Activated CD8-positive, alpha-beta T cell treated with anti-CD3 and anti-CD28 coated beads, Interleukin-2, amount 10 ng/mL, durations not matched to agents 7 days and 5 days (primary cell): ENCODE measurements at places on chromosomes 1 and 21.

- H3K4me3 ChIP-seq = no peak overlapping the region
- H3K4me1 ChIP-seq = peaks cover 31% of the 10 kb centered on the region
- H3K36me3 ChIP-seq = peaks cover 9% of the 10 kb centered on the region
- H3K27ac ChIP-seq = no peak overlapping the region
- DNase-seq = no peak
Measured at GRCh38 chr1:6345009-6345408, 48.6 kb downstream of the ACOT7 start.

GRCh38 chr1:233791721-233792120 is 112.8 kb upstream of the SLC35F3 start:
- H3K4me3 ChIP-seq = no peak overlapping the region
- H3K27me3 ChIP-seq = no peaks in the 10 kb centered on the region
- no peaks in the 10 kb centered on the region for H3K4me1 ChIP-seq
- no peak for DNase-seq

- H3K27me3 ChIP-seq = peaks cover 4% of the 10 kb centered on the region
- no peaks in the 10 kb centered on the region for H3K36me3 ChIP-seq
- peaks cover 24% of the 10 kb centered on the region for H3K4me1 ChIP-seq
- H3K27ac ChIP-seq = no peak overlapping the region
Measured at GRCh38 chr1:224733027-224733911, 117.2 kb downstream of the CNIH3 start.

GRCh38 chr1:8352886-8353785 is 35.2 kb downstream of the SLC45A1 start:
- H3K27ac ChIP-seq = no peak overlapping the region
- peaks cover 4% of the 10 kb centered on the region for H3K27me3 ChIP-seq
- H3K36me3 ChIP-seq = peaks cover 11% of the 10 kb centered on the region
- H3K4me3 ChIP-seq = no peak overlapping the region
- DNase-seq = no peak

- no peaks in the 10 kb centered on the region for H3K4me1 ChIP-seq
- no peak for DNase-seq
- no peaks in the 10 kb centered on the region for H3K36me3 ChIP-seq
- no peaks in the 10 kb centered on the region for H3K27me3 ChIP-seq
- no peak overlapping the region for H3K27ac ChIP-seq
- no peak overlapping the region for H3K4me3 ChIP-seq
Measured at GRCh38 chr1:228540161-228540917, 53.2 kb downstream of the RNF187 start.

- no peak overlapping the region for H3K27ac ChIP-seq
- H3K36me3 ChIP-seq = peaks cover 31% of the 10 kb centered on the region
- H3K4me1 ChIP-seq = peaks cover 1% of the 10 kb centered on the region
- DNase-seq = no peak
- no peaks in the 10 kb centered on the region for H3K27me3 ChIP-seq
Measured at GRCh38 chr1:84181350-84182005, 37.4 kb downstream of the PRKACB start.

- no peak overlapping the region for H3K27ac ChIP-seq
- no peak for DNase-seq
- no peaks in the 10 kb centered on the region for H3K36me3 ChIP-seq
Measured at GRCh38 chr1:201294876-201295275, 11.6 kb downstream of the PKP1 start.

DNA sequence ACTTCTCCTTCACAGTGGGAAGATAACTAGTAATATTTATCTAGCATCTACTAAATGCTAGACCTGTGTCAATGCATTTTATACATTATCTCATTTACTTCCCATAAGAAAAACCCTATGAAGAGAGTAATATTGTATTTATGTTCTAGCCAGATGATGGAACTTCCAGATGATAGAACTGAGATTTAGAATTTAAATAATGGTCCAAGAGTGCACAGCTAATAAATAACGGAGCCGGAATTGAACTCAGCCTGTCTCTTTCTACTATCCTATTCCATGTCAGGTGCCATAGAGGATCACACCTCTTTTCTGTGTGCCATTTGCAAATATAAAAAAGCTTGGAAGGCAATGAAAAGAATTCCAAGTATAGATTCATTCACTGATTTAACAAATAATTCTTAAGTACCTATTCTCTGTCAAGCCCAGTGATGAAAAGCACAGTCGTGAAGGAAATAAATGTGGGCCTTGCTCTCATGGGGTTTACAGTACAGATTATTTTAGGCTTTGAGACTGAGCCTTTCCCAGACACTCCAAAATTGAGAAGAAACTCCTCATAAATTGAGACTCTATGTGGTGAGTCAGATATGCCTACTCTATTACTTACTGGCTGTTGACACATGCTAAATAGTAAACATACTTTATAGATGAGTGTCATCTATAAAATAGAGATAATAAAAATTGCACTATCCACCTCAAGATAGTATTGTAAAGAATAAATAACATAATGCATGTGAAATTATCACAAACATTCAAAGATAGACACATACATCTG is 378.0 kb upstream of the PRMT6 start:
- DNase-seq = no peak
- H3K4me3 ChIP-seq = no peak overlapping the region
- H3K36me3 ChIP-seq = no peaks in the 10 kb centered on the region
- H3K27ac ChIP-seq = no peak overlapping the region
- no peaks in the 10 kb centered on the region for H3K4me1 ChIP-seq

- H3K36me3 ChIP-seq = no peaks in the 10 kb centered on the region
- H3K27ac ChIP-seq = no peak overlapping the region
- H3K4me3 ChIP-seq = no peak overlapping the region
- no peak for DNase-seq
- peaks cover 5% of the 10 kb centered on the region for H3K4me1 ChIP-seq
- H3K27me3 ChIP-seq = peaks cover 20% of the 10 kb centered on the region
Measured at GRCh38 chr1:159790237-159790917, 9.6 kb downstream of the DUSP23 start.

- H3K27me3 ChIP-seq = peaks cover 4% of the 10 kb centered on the region
- no peaks in the 10 kb centered on the region for H3K4me1 ChIP-seq
- DNase-seq = no peak
- no peaks in the 10 kb centered on the region for H3K36me3 ChIP-seq
- no peak overlapping the region for H3K4me3 ChIP-seq
- no peak overlapping the region for H3K27ac ChIP-seq
Measured at GRCh38 chr1:112439592-112439991, 43.6 kb downstream of the CTTNBP2NL start.

DNA sequence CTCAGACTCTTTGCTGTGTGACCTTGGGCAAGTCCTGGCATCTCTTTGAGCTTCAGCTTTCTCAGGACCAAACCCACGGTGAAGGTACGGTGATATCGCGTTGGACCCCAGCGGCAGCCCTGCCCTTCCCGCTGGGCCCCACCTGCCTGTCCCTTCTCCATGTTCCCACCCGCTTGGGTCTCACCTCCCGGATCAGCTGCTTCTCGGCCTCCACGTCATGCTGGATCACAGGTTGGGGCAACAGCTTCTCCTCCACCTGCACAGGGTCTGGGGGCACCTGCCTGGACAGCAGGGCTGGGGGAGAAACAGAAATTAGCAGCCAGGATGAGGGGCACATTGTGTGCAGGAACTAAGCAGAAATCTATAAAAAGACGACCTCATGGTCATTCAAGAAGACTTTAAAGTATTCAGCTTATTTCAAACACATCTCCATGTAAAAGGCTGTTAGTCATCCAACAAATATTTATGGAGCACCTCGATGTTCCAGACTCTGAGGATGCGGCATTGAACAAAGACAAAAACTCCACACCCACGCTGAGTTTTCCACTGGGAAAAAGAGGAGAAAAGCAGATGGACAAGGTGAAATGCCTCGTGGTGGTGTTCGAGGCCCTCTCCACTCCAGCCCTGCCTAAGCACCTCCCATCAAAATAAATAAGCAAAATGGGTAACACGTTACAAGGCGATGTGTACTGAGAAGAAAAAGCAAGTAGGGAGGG is 19.5 kb downstream of the KIF17 start:
- H3K4me3 ChIP-seq = no peak overlapping the region
- H3K27ac ChIP-seq = no peak overlapping the region
- peaks cover 3% of the 10 kb centered on the region for H3K27me3 ChIP-seq
- peaks cover 12% of the 10 kb centered on the region for H3K4me1 ChIP-seq
- H3K36me3 ChIP-seq = no peaks in the 10 kb centered on the region

GRCh38 chr21:21463456-21463855 is 465.2 kb downstream of the NCAM2 start:
- no peak overlapping the region for H3K4me3 ChIP-seq
- no peak for DNase-seq
- H3K4me1 ChIP-seq = no peaks in the 10 kb centered on the region
- no peaks in the 10 kb centered on the region for H3K36me3 ChIP-seq
- no peaks in the 10 kb centered on the region for H3K27me3 ChIP-seq
- H3K27ac ChIP-seq = no peak overlapping the region

DNA sequence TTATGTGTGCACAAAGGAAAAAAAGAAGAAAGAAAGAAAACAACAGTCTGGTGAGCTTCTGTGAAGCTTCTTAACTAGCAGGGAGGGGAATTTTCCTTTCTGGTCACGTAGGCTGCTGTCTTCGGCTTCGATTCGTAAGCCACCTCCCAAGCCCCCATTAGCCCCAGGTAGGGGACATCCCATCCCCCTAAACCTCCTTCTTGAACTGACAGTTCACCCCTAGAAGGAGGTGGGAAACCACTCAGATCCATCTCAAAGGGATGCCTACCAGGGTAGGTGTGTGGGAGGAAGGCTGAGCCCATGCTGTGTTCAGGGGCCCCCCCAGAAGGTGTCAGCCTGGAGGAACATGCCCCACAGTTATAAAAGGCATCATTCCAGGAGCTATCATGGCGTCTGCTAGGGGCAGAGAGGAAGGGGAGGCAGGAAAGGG is 25.8 kb downstream of the CD247 start:
- peak; percentile 64 for DNase-seq
- peaks cover 93% of the 10 kb centered on the region for H3K4me1 ChIP-seq
- H3K27me3 ChIP-seq = no peaks in the 10 kb centered on the region
- peak overlapping the region; percentile 77 for H3K4me3 ChIP-seq
- H3K27ac ChIP-seq = peak overlapping the region; percentile 94
- peaks cover 79% of the 10 kb centered on the region for H3K36me3 ChIP-seq

DNA sequence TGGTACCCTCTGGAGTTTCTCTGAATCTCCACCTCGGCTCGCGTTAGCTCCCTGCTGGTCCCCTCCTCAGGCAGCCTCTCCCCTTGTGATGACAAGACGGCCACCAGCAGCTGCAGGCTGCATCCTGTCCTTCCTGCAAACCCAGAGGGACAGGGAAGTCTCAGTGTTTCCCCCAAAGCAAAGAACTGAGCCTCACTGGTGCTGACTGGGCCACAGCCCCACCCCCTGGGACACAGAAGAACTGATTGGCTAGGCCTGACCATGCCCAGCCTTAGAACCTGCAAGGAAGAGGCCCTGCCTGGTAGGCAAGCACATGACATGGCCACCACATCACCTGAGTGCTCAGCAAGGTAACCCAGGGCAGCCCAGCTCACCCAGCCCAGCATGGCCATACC is 34.6 kb downstream of the TMEM51 start:
- H3K4me3 ChIP-seq = no peak overlapping the region
- no peak for DNase-seq
- no peak overlapping the region for H3K27ac ChIP-seq
- H3K36me3 ChIP-seq = no peaks in the 10 kb centered on the region

- H3K27ac ChIP-seq = peak overlapping the region; percentile 10
- H3K4me3 ChIP-seq = no peak overlapping the region
- peak; percentile 18 for DNase-seq
- H3K4me1 ChIP-seq = peaks cover 33% of the 10 kb centered on the region
Measured at GRCh38 chr1:160776178-160776577, 19.8 kb upstream of the LY9 start.

- no peak overlapping the region for H3K27ac ChIP-seq
- H3K36me3 ChIP-seq = no peaks in the 10 kb centered on the region
Measured at GRCh38 chr1:160124705-160125478, 9.3 kb downstream of the ATP1A2 start.

GRCh38 chr1:234512451-234512861 is 33.5 kb upstream of the TARBP1 start:
- peaks cover 15% of the 10 kb centered on the region for H3K4me1 ChIP-seq
- DNase-seq = no peak
- no peaks in the 10 kb centered on the region for H3K36me3 ChIP-seq
- H3K4me3 ChIP-seq = no peak overlapping the region
- H3K27me3 ChIP-seq = no peaks in the 10 kb centered on the region

DNA sequence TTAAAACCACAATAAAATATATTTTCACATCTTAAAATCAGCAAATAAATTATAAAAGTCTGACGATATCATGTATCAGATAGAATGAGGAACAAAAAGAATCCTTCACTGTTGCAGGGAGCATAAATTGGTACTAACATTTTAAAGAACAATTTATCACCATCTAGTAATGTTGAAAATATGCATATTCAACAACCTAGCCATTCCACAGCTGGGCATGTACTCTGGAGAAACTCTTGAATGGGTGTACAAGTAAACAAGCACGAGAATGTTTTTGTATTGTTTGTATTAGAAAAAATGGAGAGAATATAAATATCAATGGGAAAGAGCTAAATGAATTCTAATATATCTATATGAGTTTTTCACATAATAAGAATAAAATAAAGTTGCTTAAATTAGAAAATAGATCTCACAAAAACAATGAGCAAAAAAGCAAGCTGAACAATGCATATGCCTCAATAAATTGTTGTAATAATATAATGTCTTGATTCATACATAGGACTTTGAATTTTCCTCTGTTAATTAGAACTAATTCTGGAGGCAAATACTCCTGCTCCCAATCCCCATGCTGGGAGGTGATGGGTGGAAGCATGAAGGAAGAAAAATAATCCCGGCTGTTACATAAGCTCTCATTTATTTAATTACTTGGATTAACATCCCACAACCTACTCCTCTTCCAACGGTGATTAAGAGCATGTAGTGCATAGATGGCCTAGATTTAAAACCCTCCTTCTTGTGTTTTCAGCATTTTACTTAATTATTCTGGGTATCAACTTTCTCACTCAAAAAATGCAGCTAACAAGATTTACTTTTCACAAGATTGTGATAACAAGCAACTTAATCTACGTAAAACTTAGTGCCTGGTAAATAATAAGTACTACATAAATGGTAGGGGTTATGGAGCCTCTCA is 5.5 kb upstream of the FMO2 start:
- no peaks in the 10 kb centered on the region for H3K4me1 ChIP-seq
- no peak for DNase-seq
- H3K4me3 ChIP-seq = no peak overlapping the region
- H3K36me3 ChIP-seq = no peaks in the 10 kb centered on the region
- no peak overlapping the region for H3K27ac ChIP-seq

GRCh38 chr1:61950418-61950817 is 208.1 kb downstream of the PATJ start:
- H3K27ac ChIP-seq = no peak overlapping the region
- H3K27me3 ChIP-seq = no peaks in the 10 kb centered on the region
- H3K36me3 ChIP-seq = no peaks in the 10 kb centered on the region
- DNase-seq = no peak
- no peak overlapping the region for H3K4me3 ChIP-seq

GRCh38 chr1:237199026-237199425 is 157.0 kb downstream of the RYR2 start:
- H3K4me1 ChIP-seq = no peaks in the 10 kb centered on the region
- no peak overlapping the region for H3K27ac ChIP-seq
- H3K36me3 ChIP-seq = no peaks in the 10 kb centered on the region
- no peak for DNase-seq

DNA sequence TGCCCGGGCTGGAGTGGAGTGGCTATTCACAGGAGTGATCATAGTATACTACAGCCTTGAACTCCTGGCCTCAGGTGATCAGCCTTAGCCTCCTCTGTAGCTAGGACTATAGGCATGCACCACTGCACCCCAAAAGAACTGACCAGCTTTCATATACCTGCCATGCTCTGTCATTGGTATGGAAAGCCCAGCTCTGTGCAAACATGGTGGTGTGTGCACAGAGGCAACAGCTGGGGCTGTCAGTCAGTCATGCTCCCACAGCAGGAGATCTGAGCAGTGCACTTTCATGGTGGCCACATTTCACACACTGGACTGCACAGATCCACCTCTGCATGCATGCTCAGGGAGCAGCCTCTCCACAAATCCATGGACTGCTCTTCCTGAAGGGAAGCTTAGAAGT is 8.8 kb upstream of the JAK1 start:
- H3K36me3 ChIP-seq = no peaks in the 10 kb centered on the region
- no peaks in the 10 kb centered on the region for H3K4me1 ChIP-seq
